ENCODE measurements at places on chromosomes 1 and 21.

GRCh38 chr1:155003227-155003765 lies 694 bp downstream of the ZBTB7B start:
- DNase-seq: peak; percentile 37

DNA sequence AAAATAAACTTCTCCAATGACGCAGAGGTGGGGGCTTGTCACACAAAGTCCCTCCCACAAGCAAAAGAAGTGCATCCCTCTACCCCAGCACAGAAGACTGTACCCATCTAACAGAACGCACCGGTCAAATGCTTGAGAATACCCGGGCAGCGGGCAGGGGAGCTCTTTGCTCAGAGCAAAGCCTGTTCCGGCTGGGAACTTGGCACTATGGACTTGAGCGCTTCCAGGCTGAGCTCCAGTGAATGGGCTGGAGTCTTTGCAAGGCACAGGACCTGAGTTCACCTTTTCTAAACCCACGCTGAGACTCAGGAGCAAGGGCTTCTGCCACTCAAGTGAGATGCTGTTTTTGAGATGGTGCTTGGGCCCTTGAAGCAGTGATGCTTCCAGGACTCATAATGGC lies 20.3 kb downstream of the RHBG start:
- DNase-seq: no peak

DNA sequence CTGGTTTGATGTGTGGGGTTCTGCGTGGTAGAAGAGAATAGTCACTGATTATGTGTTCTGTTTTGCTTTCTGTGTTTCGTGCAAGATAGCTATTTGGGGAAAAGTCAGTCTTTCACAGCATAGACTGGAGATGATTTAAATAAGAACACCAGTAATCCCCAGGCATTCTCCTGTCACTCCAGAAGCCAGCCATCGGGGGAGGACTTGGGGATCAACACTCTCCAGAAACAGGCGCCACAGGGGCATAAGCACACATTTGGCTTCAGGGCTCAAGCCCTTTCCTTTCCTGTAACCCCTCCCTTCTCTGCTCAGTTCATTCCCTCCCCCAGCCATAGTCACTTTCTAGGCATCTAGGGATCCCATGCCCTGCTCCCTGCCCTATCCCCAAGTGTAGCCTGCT lies 97.3 kb upstream of the BEND5 start:
- no peak for DNase-seq

DNA sequence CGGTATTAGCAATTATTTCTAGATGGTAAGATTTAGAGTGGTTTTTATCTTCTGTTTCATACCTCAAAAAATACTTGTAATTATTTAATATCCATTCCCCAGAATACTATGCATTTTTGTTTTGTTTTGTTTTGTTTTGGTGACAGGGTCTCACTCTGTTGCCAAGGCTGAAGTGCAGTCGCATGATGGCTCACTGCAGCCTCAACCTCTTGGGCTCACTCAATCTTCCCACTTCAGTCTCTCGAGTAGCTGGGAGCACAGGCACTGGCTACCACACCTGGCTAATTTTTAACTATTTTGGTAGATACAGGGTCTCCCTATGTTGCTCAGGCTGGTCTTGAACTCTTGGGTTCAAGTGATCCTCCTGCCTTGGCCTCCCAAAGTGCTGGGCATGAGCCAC lies 252.7 kb downstream of the AKT3 start:
- no peak for DNase-seq
